ENCODE measurements at places on chromosomes 6 and 20.

GRCh38 chr6:36499918-36500317, 47.4 kb downstream of the STK38 start:
- DNase-seq, result no peak

DNA sequence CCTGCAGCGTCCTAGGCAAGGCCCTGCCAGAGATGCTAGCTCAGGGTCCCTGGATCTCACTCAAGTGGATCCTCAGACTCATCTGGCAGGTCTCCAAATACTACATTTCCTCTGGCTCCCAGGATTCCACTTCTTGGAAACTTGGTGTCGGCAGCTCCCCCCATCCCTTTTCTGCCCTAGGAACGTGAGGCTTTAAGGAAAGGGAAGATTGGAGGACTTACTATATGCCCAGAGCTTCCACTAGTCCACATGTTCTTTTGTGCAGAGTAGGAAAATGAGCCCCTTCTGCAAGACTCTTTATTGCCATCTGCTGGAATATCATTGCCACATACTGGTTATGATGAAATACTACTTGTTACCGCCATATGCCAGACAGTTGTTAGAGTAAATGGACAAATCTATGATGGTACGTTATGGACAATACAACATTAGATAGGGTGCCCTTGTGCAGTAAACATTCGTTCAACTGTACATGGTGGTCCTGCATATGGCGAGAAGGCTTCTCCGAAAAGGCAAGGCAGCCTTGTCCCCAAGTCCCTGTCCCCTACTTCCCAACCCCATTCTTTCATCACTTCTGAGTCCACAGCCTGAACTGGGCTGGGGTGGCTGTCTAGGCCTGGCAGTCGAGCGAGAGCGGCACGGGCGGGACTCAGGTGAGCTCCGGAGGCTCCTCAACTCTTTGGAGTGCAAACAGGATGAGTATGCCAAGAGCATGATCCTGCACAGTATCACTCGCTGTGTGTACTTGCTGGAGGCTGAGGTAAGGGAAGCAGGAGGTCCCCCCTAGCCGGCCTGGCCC, 780 bp downstream of the ARMC12 start:
- no peak for DNase-seq

DNA sequence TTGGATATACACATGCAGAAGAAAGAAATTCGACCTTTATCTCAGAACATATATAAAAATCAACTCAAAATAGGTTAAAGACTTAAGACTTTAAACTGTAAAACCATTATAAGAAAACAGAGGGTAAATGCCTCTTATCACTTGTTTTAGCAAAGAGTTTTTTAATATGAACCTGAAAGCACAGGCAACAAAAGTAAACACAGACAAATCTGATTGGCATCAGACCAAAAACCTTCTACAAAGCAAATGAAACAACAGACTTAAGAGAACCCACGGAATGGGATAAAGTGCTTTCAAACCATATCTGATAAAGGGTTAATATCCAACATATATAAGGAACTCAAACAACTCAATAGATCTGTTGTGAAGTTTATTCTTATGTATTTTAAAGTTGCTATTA, 309.9 kb upstream of the OPRM1 start:
- DNase-seq, result no peak

- DNase-seq, result no peak
Measured at GRCh38 chr6:5110246-5110645, 25.1 kb downstream of the PPP1R3G start.

DNA sequence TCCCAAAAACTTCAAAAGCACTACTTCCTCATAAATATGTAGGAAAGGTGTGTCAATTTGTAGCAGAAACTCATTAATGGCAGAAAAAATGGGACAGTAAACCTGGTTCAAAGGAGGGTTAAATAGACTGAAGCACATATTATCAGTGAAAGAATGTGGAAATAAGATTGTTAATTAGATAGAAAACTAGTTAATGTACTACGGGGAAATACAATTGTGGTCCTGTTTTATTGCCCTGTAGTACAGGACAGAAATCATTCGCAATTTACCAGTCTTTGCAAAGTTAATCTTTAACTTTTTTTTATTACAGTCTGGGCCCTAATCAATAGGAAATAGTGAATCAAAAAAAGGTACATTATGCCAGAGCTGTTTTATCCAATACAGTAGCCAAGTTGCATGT, 82.0 kb upstream of the PAK5 start:
- DNase-seq, result no peak

DNA sequence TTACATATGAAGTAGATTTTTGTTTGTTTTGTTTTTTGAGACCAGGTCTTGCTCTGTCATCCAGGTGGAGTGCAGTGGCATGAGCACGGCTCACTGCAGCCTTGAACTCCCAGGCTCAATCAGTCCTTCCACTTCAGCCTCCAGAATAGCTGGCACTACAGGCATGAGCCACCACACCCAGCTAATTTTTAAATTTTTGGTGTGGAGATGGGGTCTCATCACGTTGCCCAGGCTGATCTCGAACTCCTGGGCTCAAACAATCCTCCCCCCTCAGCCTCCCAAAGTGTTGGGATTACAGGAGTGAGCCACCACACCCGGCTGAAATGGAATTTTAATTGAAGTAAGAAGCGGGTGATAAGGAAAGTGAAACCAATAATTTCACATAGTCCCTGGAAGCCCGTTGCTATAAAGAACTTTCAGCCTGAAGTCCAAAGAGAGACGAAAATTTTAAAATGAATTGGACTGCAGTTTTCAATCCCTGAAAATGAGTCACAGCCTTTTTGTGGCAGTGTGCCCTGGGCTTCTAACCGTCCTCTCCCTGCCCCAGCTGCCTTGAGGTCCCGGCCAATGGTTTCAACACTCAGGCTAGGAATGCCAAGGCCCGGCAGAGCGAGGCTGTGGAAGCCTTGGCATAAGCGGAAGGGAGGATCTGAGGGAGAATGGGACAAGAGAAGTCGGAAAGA, 757 bp downstream of the RAET1E start:
- DNase-seq, result no peak

- no peak for DNase-seq
Measured at GRCh38 chr6:34633785-34634184, 62.8 kb downstream of the ILRUN start.

- no peak for DNase-seq
Measured at GRCh38 chr6:130991422-130992137, 71.5 kb downstream of the EPB41L2 start.

GRCh38 chr6:41602864-41603608, 35.2 kb upstream of the MDFI start:
- peak; percentile 76 for DNase-seq

- DNase-seq, result peak; percentile 90
Measured at GRCh38 chr6:107716688-107717089, 107.4 kb downstream of the SCML4 start.

DNA sequence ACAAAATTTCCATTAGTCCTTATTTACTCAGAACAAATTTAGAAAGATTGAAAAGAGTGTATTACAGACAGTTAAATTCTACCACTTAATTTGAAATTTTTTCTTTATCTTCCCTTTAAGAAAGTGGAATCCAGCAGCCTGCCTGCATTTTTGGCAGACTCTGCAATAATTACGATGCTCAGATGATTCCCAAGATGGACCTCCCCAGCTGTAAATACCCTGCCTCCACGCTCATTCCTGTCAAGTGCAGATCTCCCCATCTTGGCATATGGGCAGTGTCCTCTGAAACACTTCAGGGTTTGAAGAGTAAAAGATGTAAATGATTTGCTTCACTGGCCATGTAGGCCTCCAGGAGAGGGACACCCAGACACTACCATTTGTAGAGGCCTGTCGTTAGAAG, 471.2 kb downstream of the PRKN start:
- no peak for DNase-seq

DNA sequence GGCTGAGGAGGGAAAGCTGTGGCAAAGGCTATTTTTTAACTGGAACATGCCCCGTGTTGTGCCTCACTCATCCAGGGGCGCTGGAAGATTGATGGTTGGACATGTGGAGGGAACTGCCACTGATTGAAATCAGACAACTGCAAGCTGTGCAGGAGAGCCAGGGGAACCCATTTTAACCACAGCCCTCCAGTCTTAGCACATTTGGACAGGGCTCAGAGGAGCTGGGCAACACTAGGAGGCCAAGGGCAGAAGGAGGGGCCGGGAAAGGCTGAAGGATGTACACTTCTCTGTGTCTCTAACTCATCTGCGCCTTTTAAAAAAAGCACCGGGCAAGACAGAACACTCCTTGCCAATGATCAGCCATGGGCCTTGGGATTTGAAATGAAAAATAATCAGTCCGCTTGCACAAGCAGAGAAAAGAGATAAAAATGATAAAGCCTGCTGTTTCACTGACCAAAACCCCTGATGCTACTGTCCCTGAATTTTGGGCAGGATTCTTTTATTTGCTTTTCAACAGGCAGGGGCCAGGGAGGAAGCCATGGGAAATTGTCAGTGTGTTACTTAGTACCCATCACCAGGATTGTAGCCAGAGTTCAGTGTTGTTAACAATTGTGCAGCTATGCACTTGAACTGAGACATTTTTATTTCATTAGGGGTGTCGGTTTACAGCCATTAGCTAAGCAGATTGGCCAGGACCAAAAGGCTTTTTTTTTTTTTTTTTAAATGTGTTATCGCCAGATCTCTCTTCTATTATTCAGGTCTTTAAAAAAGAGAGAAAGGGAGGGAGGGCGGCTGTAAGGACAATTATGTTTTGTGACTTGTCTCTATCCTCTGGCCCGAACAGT, 109.3 kb upstream of the EYA4 start:
- DNase-seq, result no peak

GRCh38 chr20:42134265-42135098, 516.3 kb upstream of the CHD6 start:
- no peak for DNase-seq

DNA sequence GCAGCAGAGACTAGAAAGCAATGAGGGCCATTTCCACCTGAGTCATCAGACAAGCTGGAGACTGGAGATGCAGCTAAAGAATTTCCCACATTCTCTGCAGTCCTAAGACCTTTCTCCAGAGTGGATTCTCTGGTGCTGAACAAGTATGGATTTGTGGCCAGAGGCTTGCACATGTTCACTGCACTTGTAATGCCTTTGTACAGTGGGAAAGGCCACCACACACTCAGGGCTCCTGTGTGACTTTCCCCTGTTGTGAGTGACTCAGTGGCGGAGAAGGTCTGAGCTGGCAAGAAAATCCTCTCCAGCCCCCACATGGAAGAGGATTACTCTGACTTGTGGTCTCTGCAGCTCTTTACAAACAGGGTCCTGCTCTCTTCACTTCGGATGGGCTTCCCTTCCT, 192.3 kb downstream of the C6orf118 start:
- no peak for DNase-seq

DNA sequence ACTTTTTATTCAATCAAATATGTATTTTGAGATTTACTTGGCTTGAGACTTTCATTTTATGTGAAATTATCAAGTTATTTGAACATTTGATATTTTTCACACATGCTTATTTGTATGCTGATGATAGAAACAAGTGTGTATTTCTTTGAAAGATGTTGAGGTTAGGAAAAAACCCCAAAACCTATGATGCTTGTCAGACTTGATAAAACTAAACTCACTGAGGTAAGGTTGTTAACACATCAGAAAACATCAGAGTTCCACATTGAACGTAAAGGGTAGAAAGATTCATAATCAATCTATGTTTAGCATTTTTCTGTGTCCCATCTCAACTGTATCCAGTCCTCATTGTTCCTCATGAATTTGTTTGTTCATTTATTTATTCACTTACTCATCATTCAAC, 12.2 kb downstream of the SF3B5 start:
- no peak for DNase-seq

DNA sequence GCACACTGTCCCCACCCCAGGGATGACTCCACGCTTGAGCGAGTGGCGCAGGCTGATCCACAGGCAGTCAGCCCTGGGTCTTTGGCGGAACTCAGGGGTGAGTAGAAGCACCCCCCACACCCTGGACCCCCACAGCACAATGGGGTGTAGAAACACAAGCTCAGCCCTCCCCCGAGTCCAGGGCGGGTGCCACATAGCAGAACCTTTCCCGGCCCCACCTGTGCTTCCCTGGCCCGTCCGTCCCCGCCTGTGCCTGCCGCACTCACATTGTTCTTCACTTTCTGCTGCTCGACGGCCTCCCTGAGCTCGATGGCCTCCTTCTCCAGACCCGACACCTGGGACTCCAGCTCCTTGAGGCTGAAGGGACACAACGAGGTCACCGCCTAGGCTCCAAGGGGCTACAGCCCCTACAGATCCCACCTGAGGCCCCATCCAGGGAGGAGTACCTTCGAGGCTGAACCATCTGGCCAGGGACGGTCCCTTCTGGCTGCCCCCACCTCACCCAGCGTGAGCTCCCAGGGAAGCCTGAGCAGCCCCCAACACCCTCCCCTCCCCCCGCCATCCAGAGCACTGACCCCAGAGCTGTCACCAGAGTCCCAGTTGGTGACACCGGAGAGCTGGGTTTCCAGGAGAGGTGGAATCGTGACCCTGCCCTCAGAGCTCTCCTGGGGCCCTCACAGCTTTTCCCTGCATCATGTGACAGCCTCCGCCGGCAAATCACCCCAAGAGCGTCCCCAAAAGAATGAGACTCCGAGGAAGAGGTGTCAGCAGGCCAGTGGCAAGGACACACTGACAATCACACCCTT, 55.6 kb downstream of the DSTN start:
- no peak for DNase-seq

GRCh38 chr20:50895111-50895830, 36.0 kb downstream of the ADNP start:
- DNase-seq, result no peak

DNA sequence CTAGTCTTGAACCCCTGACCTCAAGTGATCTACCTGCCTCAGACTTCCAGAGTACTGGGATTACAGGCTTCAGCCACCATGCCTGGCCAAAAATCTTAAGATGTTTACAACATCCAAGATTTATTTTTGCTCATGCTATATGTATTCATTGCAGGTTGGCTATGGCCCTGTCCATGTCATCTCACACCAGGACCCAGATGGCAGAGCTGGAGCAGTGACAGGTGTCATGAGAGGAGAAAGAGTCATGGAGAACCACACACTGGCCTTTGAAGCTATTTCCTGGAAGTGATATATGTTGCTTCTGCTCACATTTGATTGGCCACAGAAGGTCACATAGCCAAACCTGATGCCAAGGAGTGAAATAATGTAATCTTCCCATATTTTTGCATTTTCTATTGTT, 13.8 kb upstream of the DDR1 start:
- DNase-seq, result no peak

DNA sequence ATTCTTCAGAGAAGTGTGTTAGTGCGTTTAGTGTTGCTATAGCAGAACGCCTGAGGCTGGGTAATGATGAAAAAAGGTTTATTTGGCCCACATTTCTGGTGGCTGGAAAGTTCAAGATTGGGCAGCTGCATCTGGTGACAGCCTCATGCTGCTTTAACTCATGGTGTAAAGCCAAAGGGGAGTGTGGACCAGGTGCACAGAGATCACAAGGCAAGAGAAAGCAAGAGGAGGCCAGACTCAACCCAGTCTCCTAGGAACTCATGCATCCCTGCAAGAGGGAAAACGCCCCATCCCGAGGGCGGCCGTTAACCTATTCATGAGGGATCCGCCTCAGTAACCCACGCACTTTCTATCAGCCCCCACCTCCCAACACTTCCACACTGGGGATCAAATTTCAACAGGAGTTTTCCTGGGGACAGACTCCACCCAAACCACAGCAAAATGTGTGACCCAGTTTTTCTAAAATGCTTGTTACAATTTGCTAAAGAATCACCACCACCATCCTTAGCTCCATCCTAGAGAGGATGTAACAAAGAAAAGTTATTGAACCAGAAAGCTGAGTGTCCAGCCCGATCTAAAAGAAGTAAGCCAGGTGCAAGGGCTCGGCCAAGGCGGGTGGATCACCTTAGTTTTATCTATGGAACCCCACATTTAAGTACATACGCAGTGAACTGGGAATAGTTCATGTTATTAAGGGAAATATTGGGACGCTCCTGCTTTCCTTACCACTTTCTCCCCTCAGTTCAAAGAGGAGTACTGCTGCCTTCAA, 164.8 kb downstream of the QKI start:
- DNase-seq, result no peak

- DNase-seq, result no peak
Measured at GRCh38 chr20:53302695-53303412, 290.8 kb downstream of the ZNF217 start.
